Activated T-cell treated with anti-CD3 and anti-CD28 coated beads, Interleukin-2, amount 50 U/mL, for 24 hours (primary cell): ENCODE measurements at places on chromosomes 16 and 17.
A peak's percentile ranks its signal among the peaks of the same experiment; 100 is the strongest.

DNA sequence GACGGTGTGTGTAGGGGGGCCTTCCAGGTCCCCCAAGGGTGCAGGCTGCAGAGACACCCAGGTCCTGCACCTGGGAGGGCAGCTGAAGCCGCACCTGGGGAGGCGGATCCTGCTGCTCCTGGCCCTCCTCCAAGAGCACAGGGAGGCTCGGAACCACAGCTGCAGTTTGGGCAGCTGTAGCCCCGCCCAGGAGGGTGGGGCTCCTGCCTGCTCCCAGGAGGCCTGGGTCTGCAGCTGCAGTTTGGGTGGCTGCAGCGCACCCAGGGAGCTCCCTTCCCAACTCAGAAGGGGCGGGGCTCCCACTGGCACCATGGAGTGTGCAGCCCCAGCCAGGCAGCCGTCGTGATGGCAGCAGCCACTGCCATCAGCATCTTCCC lies 69.4 kb upstream of the NKD1 start:
- no peak overlapping the region for H3K4me3 ChIP-seq
- no peaks in the 10 kb centered on the region for H3K27me3 ChIP-seq
- H3K36me3 ChIP-seq = no peaks in the 10 kb centered on the region
- H3K27ac ChIP-seq = no peak overlapping the region

- peak; percentile 62 for DNase-seq
- no peak overlapping the region for H3K4me3 ChIP-seq
- H3K27ac ChIP-seq = no peak overlapping the region
- peaks cover 3% of the 10 kb centered on the region for H3K4me1 ChIP-seq
Observed at GRCh38 chr16:15427648-15428239, 6.6 kb upstream of the BMERB1 start.

GRCh38 chr16:53529513-53529912 lies 26.5 kb upstream of the AKTIP start:
- H3K4me3 ChIP-seq = no peak overlapping the region
- DNase-seq = no peak
- H3K4me1 ChIP-seq = peaks cover 7% of the 10 kb centered on the region

DNA sequence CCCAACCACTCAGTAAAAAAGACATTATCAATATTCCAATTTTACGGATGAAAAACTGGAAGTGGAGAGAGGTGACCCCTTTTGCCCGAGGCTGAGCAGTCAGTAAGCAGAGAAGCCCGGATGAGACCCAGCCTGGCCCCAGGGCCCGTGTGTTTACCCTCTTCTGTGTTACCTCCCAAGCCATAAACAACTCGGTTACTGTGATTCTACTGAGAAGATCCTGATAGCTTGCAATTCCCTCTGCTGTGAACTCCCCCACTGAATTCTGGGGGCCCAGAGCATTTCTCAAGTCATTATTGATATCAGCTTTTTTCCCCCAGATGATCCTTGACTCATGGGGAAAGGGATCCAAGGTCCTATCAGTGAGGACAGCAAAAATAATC lies 482.6 kb upstream of the ERCC4 start:
- DNase-seq = no peak
- H3K36me3 ChIP-seq = no peaks in the 10 kb centered on the region
- H3K4me1 ChIP-seq = no peaks in the 10 kb centered on the region
- H3K4me3 ChIP-seq = no peak overlapping the region
- no peaks in the 10 kb centered on the region for H3K27me3 ChIP-seq

GRCh38 chr17:34781571-34782108 lies 179.6 kb downstream of the CCT6B start:
- no peak overlapping the region for H3K4me3 ChIP-seq
- no peaks in the 10 kb centered on the region for H3K4me1 ChIP-seq
- H3K27me3 ChIP-seq = no peaks in the 10 kb centered on the region

- no peak overlapping the region for H3K4me3 ChIP-seq
- no peaks in the 10 kb centered on the region for H3K36me3 ChIP-seq
- no peaks in the 10 kb centered on the region for H3K4me1 ChIP-seq
- no peak overlapping the region for H3K27ac ChIP-seq
- H3K27me3 ChIP-seq = peaks cover 6% of the 10 kb centered on the region
Observed at GRCh38 chr17:13721705-13722104, 120.0 kb upstream of the HS3ST3A1 start.

DNA sequence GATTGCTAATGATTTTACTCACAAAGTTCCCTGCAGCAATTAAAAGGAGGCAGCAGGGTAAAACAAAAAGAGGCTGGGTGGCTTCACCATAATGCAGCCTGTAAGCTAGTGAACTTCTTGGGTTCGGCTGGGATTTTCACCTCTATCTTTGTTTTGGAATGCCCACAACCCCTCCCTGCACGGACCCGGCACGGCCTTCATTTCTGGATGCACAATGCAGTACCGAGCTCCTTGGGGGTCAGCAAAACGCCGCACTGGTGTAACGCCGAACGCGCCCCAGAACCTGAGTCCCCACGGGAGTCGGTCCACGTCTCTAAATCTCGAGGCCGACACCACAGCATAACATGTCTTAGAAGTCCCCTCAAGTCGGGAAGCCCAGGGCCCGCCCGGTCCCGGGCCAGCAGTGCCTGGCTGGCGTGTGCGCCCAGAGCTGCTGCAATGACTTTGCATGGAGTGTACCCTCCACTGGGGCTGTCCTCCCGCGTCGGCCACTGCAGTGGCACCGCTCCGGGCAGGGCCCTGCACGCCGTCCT lies 759 bp downstream of the UBE2O start:
- DNase-seq = no peak
- peaks cover 6% of the 10 kb centered on the region for H3K36me3 ChIP-seq
- peaks cover 47% of the 10 kb centered on the region for H3K4me1 ChIP-seq
- peak overlapping the region; percentile 90 for H3K4me3 ChIP-seq
- H3K27me3 ChIP-seq = no peaks in the 10 kb centered on the region

- H3K36me3 ChIP-seq = no peaks in the 10 kb centered on the region
- H3K27ac ChIP-seq = no peak overlapping the region
- H3K27me3 ChIP-seq = no peaks in the 10 kb centered on the region
- no peak for DNase-seq
Observed at GRCh38 chr17:61294286-61294685, 105.4 kb upstream of the TBX2 start.

- no peak overlapping the region for H3K4me3 ChIP-seq
- peaks cover 65% of the 10 kb centered on the region for H3K4me1 ChIP-seq
- H3K27ac ChIP-seq = peak overlapping the region; percentile 98
- peaks cover 81% of the 10 kb centered on the region for H3K36me3 ChIP-seq
Observed at GRCh38 chr16:30351586-30352419, 3.3 kb downstream of the CD2BP2 start.

DNA sequence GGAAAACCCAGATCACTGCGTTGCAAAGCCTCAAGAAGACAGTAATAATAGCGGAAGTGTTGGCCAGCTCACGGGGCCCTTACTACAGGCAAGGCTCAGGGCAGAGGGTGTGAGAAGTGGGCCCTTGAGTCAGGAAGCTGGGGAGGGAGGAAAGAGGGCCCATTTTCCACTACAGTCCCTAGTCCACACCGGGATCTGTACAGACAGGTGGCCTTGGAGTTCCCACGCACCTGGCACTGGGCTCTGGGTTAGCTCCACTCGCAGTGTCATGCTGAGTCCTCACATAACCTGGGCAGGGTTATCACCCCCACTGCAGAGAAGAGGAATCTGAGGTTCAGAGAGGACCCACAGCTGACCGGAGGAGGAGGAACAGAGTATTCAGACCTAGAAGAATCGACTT lies 16.8 kb upstream of the MTSS2 start:
- no peaks in the 10 kb centered on the region for H3K27me3 ChIP-seq
- H3K27ac ChIP-seq = no peak overlapping the region
- no peak for DNase-seq
- peaks cover 24% of the 10 kb centered on the region for H3K36me3 ChIP-seq
- no peak overlapping the region for H3K4me3 ChIP-seq

DNA sequence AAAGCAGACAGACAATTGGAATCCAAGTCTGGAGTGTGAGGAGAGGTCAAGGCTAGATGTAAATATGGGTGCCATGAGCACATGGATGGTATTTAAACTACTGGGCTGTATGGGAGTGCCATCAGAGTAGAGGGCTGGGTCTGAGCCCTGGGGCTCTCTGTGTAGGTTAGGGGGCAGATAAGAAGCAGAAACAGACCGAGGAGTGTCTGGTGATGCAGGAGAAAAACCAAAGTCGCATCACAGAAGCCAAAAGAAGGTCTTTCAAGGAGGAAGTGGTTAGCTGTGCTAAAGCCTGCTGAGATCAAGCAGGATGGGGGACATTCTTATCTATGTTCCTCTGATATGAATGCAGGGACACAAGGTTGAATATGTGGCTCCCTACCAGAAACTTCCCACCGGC lies 1.9 kb downstream of the TSEN54 start:
- H3K27ac ChIP-seq = peak overlapping the region; percentile 70
- H3K4me3 ChIP-seq = peak overlapping the region; percentile 90
- peaks cover 3% of the 10 kb centered on the region for H3K27me3 ChIP-seq
- peaks cover 50% of the 10 kb centered on the region for H3K36me3 ChIP-seq
- H3K4me1 ChIP-seq = peaks cover 26% of the 10 kb centered on the region

- H3K27me3 ChIP-seq = no peaks in the 10 kb centered on the region
- H3K27ac ChIP-seq = peak overlapping the region; percentile 18
- no peak for DNase-seq
- H3K4me1 ChIP-seq = peaks cover 25% of the 10 kb centered on the region
- H3K4me3 ChIP-seq = no peak overlapping the region
Observed at GRCh38 chr16:24140730-24141129, 115.4 kb upstream of the CACNG3 start.

DNA sequence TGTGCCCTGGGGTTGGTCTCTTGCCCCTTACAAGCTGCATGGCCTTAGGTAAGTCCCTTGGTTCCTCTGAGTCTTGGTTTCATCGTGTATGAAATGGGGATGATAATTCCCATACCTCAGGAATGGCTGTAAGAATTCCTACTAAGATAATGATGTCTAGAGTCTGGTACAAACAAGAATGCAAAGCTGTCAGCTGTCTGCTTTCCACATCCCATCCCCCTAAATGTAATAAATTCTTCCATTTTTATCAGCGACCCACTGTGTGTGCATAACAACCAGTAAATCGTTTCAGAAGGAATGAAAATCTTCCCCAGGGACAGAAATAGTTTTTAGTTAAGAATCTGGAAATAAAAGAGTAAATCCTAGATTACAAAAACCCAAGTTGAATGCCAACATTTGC lies 95.4 kb downstream of the CPPED1 start:
- H3K27me3 ChIP-seq = no peaks in the 10 kb centered on the region
- no peak overlapping the region for H3K4me3 ChIP-seq
- H3K36me3 ChIP-seq = peaks cover 8% of the 10 kb centered on the region
- no peaks in the 10 kb centered on the region for H3K4me1 ChIP-seq

GRCh38 chr16:9409560-9410493 lies 318.4 kb downstream of the HAPSTR1 start:
- no peak overlapping the region for H3K27ac ChIP-seq
- no peaks in the 10 kb centered on the region for H3K27me3 ChIP-seq
- H3K4me1 ChIP-seq = no peaks in the 10 kb centered on the region
- no peaks in the 10 kb centered on the region for H3K36me3 ChIP-seq
- H3K4me3 ChIP-seq = no peak overlapping the region

DNA sequence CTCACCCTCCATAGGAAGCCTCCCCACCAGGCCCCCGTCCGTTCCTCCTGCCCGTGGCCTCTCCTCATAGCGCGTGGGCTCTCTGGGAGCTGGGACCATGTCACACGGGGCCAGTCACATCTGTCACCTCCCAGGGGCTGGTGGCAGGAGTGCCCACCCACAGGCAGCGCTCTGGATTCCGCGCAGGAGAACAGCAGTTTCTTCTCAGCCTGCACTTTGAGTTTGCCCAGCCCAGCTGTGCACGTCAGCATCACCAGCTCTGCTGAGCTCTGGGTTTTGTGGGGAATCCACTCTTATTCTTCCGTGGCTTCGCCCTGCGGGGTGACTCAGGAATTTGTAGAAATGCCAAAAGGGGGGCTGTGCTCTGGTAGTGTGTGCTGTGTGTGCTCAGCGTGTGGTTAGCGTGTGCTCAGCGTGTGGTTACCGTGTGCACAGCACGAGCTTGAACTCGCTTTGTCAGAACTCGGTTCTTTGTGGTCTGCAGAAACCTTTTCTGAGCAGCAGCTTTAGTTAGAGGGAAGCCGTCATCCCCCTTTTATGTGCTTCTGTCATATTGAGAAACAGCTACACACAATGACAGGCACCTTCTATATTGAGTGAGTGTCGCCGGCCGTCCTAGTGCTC lies 3.2 kb downstream of the ACSF3 start:
- H3K4me3 ChIP-seq = peak overlapping the region; percentile 89
- H3K27me3 ChIP-seq = peaks cover 5% of the 10 kb centered on the region
- DNase-seq = peak; percentile 83
- H3K36me3 ChIP-seq = peaks cover 73% of the 10 kb centered on the region

DNA sequence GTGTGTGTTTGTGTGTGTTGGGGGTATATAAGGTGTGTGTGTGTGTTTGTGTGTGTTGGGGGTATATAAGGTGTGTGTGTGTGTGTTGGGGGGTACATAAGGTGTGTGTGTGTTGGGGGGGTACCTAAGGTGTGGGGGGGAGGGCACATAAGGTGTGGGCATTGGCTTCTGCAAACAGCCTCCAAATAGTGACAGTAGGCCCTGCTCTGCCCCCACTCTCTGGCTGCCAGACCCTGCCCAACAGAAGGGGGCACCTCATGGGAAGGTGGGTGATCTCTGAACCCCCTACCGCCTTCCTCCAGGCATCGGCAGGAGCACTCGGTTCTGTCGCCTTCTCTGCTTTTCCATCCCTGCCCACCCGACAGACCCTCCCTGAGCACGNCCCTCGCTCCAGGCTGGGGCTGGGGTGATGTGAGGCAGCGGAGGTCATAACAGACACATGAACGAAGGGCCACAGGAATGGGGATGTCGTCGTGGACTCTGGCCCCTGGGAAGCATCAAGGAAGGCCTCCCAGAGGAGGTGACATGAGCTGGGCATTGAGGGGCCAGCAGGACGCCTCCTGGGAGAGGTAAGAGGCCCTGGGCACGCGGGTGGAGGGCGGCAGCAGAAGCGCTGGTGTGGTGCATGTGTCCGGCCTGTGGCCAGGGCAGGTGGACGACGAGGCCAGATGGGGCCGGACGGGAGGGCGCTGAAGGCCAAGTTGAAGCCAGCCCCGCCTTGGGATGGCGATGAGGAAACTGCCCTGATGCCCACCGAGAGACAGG lies 136.6 kb upstream of the RPH3AL start:
- H3K4me3 ChIP-seq = peak overlapping the region; percentile 84
- H3K4me1 ChIP-seq = peaks cover 5% of the 10 kb centered on the region
- no peak for DNase-seq

DNA sequence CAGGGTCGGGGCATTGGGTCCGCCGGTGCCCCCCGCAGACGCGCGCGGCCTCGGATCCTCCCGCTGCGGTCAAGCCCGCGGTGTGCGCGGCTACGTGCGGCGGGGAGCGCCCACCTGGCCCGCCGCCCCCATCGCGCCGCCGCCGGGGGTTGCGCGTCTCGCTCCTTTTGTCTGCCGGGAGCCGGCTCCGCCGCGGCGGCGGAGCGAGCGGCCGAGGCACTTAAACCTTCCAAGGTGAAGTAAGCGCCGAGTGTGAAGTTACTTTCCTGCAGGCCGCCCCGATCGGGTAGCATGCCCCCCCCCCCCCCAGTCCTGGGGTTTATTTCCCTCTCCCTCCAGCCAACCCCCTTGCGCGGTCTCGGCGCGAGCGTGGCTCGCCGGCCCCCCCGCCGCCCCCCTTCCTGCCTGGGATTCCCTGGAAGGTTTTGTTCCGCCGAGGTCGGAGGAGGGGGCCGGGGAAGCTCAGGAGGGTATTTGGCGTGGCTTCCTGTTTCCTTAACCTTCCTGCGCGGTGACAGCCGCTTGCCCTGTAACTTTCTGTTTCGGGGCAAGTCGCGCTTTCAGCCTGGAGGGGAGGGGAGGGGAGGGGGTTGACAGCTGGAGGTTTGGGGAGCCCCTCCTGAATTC lies 56.6 kb upstream of the GSE1 start:
- H3K4me1 ChIP-seq = peaks cover 49% of the 10 kb centered on the region
- H3K27ac ChIP-seq = peak overlapping the region; percentile 63
- peak overlapping the region; percentile 85 for H3K4me3 ChIP-seq
- H3K27me3 ChIP-seq = no peaks in the 10 kb centered on the region
- peaks cover 14% of the 10 kb centered on the region for H3K36me3 ChIP-seq

- H3K4me1 ChIP-seq = no peaks in the 10 kb centered on the region
- H3K27me3 ChIP-seq = peaks cover 12% of the 10 kb centered on the region
- no peaks in the 10 kb centered on the region for H3K36me3 ChIP-seq
- H3K4me3 ChIP-seq = no peak overlapping the region
- no peak for DNase-seq
- no peak overlapping the region for H3K27ac ChIP-seq
Observed at GRCh38 chr16:75921281-75921680, 195.0 kb upstream of the CPHXL start.
